Fibroblast of skin of back (primary cell): ENCODE measurements at places on chromosomes 12 and 14.

DNA sequence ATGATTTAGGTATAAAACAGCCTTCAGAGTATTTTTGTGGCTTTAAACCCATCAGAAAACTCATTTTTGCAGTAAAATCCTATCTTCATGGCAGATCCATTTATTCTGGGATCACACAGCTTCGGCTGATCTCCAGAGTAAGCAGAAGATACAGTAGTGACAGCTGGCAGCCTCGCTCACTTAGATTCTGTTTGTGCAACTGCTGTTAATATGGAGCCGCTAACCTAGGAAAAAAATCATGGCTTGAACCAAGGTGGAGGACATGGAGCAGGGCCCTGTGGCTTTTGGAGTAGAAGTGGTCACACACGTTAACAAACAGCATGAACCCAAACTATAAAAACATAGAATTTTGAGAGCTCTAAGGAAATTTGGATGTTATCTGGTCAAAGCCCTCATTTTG lies 137.2 kb upstream of the ARHGAP5 start:
- no peak for DNase-seq

- no peak for DNase-seq
Observed at GRCh38 chr12:10361084-10361483, 28.8 kb downstream of the KLRK1 start.

GRCh38 chr14:79614448-79614847 lies 596.9 kb downstream of the DIO2 start:
- DNase-seq, result no peak

DNA sequence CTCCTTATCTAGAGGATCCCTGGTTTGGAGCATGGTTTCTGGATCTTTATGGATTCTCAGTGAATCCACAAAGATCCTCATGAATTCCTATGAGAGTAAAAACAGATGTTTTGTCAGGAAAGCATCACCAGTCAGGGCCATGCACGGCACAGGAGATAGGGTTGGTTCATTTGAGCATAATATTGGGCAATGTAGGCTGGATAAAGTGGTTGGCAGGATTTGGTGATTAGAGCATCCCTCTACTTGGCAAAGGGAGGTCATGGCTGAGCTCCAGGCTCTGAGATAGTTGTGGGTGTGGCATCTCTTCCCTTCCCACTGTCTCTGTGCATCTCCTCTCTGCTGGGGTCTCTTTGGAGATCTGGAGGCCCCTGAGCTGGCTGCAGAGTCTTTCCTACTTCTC lies 149.8 kb downstream of the DACT1 start:
- DNase-seq, result no peak

GRCh38 chr12:66768293-66768692 lies 89.4 kb upstream of the GRIP1 start:
- DNase-seq, result no peak

GRCh38 chr14:57287745-57288144 lies 19.0 kb downstream of the AP5M1 start:
- peak; percentile 8 for DNase-seq

DNA sequence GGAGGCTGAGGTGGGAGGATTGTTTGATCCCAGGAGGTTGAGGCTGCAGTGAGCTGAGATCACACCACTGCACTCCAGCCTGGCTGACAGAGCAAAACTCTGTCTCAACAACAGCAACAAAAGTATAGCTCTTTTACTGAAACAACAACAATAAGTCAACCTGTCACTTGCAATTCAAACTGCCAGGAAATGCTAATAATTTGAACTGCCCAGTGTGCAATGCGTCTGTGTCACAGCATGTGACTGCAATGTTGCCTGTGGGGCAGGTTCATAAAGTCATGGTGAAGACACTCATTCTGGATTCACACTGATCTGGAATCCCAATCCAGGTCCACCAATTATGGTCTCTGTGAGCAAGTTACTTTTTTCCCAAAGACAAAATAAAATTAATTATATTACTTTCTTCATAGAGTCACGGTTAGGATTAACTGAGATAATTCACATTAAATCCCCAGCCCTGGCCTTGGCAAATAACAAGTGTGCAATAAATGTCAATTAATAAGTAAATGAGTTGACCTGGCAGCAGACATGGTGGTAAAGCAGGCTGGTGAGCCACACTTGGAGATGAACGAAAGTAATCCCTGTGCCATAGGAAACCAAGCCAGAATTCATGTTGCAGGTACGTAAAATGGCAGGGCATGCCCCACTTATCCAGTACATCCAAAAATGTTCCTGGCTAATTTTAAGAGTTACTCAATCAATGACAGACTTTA lies 89.1 kb upstream of the CPSF6 start:
- no peak for DNase-seq

DNA sequence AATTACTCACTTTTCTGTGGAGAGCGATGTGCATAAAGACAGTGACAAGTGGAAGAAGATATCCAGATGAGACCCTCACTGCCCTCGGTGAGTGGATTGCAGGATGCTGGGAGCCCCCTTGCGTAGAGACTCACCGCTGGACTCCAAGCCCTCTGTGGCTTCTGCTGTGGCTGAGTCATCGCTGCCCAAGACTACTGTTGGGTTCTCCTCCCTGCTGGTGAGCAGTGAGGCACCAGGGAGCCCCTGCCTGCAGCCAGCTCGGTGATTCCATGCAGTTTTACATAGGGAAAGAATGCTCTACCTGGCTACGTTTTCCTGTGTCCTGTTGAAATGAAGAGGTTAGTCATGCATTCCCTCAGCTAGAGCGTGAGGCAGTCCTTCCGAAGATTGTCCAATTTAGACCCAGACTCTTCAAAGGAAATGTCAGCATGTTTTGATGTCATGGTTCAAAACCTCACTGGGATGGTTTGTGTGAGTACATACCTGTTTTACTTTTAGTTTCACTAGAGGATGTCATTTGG lies 28.2 kb downstream of the TRAF3 start:
- DNase-seq, result peak; percentile 67

GRCh38 chr12:4482936-4483335 lies 37.3 kb upstream of the FGF6 start:
- no peak for DNase-seq

DNA sequence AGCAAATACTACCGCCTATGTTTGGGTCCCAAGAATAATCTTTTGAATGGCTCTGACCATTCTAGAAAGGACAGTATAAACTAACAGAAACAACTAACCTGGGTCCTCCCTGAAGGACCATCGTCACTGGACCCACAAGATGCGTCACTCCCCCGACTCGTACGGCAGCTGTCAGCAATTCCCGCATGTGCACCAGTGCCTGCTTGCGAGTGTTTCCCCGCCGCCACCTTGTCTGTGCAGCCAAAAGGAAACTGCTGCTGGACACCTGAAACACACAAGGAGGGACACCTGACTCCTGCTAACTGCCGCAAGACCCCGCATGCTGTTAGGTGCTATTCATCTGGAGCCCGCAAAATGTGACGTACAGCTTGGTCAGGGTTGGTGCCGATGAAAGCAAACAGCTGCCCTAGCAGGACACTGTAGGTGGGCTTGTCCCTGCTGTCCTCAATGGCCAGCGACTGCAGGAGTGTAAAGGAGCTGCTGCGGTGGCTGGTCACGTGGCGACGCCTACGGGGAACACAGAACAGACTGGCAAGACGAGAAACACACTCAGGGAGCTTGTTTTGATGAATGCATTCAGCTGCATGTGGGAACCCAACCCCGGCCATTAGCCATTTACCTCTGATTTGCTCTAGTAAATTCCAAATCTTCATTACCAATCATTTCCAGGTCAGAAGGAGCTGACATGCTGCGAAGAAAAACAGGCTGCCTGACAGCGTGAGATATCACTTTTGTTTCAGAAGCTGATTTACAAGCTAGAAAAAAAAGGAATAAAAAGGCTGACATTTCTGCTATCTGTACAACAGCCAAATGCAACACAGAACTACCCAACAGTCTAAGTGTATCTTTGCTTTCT lies 118.1 kb downstream of the TRAFD1 start:
- DNase-seq, result no peak

- DNase-seq, result no peak
Observed at GRCh38 chr14:104187931-104188726, 49.7 kb downstream of the KIF26A start.

DNA sequence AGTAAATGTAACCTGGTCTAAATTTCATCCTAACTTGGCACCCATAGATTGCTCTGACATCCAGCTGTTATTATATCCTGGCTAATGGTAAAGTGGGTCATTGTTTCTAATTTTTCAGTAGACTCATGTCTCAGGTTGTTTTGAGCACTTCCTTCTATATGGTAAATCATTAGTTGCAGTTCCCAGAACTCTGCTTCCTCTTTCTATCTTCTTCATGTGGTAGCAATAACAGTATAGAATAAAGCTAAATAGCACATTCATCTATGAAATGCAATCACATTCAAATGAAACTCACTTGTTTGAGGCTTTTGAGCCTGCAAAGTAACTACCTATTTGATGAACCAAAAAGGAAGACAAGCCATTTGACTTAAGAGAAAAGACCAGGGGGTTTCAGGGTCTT lies 65.1 kb upstream of the GZMB start:
- no peak for DNase-seq

DNA sequence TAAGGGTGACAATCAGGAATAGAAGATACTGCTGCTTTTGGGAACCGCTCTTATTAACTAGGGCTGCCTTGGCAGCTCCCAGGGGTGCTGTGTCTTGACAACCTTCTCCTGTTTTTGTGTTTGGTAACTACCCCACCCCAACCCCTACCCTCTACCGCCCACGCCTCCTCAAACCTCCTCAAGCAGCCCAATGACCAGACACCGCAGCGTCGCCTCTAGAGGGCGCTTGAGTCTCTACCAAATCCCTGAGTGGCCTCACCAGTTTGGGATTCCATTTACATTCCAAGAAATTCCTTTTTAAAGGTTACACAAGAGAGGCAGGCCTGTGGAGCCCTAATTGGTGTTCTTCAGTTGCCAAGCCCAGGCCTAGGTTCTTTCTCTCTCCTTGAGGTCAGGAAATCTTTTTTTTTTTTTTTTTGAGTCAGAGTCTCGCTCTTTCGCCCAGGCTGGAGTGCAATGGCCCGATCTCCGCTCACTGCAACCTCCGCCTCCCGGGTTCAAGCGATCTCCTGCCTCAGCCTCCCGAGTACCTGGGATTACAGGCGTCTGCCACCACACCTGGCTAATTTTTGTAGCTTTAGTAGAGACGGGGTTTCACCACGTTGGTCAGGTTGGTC lies 72.4 kb upstream of the USP44 start:
- DNase-seq, result peak; percentile 92

- peak; percentile 91 for DNase-seq
Observed at GRCh38 chr12:54259194-54260011, 20.5 kb downstream of the CBX5 start.

- DNase-seq, result peak; percentile 63
Observed at GRCh38 chr14:67666750-67667449, 7.5 kb downstream of the VTI1B start.

DNA sequence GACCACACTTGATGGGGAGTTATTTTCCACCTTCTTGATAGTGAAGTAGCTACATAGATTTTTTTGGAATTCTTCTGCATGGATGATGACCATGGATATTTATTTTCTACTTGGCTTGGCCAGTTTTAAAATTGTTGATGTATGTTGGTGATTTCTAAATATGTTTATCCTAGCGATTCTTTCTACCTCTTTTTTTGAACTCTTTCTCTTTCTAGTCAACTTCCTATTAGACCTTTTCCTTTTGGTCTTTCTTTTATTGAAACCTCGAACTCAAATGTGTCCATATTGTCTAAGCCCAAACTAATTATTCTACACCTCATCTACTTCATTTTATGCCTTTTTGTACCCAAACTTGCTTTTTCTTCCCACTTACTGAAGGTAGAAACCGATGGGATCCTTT lies 37.0 kb downstream of the CCDC91 start:
- DNase-seq, result no peak

GRCh38 chr12:54159140-54159539 lies 29.6 kb downstream of the SMUG1 start:
- no peak for DNase-seq

GRCh38 chr14:103871596-103872480 lies 24.5 kb upstream of the PPP1R13B start:
- DNase-seq, result no peak

DNA sequence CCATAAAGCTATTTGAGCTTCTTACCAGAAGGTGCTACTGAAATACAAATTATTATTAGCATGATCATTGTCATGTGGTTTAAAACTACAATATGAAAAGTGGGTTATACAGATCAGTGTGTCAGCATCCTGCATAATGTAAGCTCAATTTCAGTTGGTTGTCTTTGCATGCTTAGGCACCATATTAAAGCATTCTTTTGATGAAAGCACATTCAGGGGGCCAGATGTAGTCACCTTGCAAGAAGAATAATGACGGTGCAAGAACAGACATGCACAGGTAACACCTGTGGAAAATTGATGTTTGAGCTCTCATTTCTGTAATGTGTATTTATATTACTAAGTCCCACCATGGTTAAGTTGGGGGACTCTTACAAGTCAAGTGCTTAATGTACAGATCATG lies 123.9 kb downstream of the PAX9 start:
- no peak for DNase-seq

DNA sequence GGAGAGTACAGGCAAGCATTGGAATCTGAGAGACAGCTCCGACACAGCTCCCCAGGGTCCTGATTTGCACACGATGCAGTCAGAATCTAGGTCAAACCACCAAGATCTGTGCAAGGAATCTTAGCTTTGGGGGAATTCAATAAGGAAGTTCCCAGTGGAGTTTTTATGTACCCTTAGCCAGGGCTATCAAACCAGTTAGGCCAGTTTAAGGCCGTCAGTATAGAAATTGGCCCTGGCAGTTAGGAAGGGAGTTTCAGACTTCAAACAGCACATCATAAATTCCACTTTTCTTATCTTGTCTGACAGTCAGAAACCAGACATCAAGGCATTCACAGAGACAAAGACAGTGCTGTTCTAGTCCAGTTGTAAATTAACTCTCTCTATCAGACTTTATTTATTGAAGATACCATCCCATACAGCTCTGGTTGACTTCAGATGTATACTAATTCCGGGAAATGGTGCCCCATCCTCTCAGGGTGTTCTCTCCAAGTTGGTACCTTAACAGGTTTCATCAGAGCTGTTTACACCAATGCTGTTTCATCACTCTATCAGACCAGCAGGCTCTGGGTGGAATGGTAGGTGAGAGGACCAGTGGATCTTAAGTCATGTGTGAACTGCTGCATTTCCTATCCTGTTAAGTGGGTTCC lies 157.5 kb upstream of the ATF7IP start:
- no peak for DNase-seq

DNA sequence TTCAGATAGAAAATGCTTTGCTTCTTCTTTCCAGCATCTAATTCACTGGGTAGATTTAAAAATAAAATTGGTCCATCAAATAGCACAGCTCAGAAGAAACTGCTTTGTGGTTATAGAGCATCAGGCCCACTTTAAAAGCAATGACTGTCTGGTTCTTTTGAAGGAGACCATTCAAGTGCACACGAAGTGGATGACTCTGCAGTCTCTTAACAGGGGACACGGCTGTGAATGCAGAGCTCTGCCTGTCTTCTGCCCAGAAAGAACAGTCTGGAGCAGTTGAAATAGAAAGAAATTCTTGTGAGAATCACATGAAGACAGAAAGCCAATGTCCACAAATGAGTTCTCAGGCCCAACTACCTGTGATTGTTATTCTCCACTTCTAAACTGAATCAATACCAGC lies 138.7 kb upstream of the PLEKHA5 start:
- no peak for DNase-seq

GRCh38 chr14:68791078-68791901 lies 1.6 kb downstream of the ZFP36L1 start:
- DNase-seq, result peak; percentile 66
